Effector CD8-positive, alpha-beta T cell (primary cell): ENCODE measurements at places on chromosomes 2 and 18.

- DNase-seq, result no peak
Observed at GRCh38 chr2:172248381-172248780, 145.7 kb upstream of the DLX2 start.

DNA sequence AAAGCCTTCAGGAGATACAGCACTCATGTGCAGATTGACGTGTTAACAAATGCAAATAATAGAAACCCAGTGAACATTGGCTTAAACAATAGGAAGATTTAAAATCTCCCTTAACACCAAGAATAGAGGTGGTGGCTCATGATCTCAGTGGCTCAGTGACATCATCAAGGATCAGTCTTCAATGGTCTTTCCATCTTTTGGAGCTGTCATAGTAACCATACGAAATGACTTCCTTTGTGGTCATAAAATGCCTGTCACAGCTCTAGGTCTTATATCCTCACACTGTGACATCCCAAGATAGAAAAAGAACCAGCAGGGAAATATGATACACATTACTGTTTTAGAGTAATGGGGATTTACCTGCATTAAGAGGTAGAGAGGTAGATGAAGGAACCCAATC is 59.6 kb upstream of the ACKR3 start:
- DNase-seq, result no peak

GRCh38 chr18:29512761-29513160 is 1335.8 kb upstream of the CDH2 start:
- no peak for DNase-seq

DNA sequence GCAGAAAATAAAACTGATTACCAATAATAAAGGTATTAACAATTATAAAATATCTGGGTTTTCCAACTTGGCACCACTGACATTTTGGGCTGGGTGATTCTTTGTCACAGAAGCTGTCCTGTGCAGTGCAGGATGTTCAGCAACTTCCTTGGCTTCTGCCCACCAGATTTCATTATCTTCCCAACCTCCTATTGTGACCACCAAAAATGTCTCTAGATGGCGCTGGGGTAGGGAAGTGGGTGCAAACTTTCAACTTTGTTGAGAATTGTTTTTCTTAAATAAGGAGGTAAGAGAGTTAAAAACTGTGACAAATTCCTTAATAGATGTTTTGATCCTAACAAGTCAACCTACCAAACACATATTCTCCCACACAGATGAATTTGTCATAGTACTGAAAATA is 90.1 kb downstream of the GAREM1 start:
- DNase-seq, result no peak

DNA sequence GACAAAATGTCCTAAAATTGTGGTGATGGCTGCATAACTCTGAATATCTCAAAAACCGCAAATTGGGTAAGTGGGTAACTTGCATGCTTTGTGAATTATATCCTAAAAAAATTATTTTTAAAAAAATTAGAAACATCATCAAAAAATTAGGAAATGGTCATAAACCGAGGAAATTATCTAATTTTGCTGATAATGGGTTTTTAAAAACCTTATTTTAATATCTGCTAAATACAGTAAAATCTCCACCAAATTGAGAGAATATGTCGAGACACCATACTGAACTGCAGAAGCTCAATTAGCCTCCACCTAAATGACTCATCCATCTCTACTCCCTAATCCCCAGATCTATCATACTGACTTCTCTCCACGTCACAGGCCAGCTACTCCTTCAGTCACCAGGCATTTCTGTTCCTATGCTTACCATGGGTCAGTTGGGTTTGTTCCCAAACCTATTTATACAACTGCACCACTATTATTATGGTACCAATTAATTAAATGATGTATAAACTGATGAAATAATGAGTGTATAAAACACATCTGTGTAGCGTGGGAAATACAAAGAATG is 36.1 kb downstream of the SPIRE1 start:
- DNase-seq, result no peak

DNA sequence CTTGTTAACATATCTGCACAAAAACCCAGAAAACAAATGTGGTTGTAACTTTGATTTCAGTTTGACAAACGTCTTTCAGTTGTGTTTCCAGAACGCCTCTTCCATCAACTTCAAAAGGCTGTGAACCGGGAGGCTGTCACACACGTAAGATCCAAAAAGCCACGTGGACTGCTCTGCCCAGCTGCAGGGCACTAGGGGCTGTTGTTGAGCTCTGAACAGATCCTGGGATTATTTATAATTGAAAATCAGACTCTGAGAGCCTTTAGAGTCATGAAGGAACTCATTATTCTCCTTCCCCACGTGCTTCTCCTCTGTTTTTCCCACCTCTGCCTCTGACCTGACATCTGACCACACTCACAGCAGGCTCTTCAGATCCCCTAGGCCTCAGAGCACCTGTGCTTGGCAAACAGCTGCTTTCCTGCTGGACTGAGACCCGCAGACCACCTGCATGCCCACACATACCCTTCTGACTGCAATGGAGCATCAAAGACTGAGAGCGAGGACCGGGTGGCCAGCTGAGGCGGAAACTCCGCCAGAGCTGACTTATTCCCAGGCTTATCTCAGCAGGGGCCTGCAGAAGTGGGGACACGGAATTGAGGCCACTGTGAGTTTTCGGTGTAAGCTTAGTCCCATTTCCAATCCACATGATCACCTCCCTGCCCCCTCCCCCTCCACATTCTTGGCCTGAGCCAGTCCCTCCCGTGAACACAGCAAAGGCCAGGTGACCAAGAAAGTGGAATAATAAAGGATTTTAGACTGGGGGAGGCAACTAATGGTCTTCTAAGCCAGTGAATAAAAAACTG is 114.8 kb downstream of the ATL2 start:
- DNase-seq, result no peak

- DNase-seq, result no peak
Observed at GRCh38 chr18:69617888-69618287, 217.2 kb downstream of the DOK6 start.

GRCh38 chr2:230068016-230068650 is 591 bp downstream of the SLC16A14 start:
- no peak for DNase-seq

DNA sequence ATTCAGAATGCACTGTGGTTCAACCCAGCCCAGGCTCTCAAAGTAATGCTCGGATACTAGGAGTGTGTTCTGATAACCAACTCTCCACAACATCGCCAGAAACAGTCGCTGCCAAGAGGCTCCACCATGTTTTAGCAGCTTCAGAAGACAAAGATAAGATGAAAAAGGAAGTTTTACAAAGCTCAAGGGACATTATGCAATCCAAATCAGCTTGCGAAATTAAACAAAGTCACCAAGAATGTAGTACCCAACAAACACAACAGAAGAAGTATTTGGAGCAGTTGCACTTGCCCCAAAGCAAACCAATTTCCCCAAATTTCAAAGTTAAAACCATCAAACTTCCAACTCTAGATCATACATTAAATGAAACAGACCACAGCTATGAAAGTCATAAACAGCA is 360.9 kb downstream of the XIRP2 start:
- no peak for DNase-seq

GRCh38 chr2:213227458-213227857 is 56.8 kb upstream of the SPAG16 start:
- no peak for DNase-seq

DNA sequence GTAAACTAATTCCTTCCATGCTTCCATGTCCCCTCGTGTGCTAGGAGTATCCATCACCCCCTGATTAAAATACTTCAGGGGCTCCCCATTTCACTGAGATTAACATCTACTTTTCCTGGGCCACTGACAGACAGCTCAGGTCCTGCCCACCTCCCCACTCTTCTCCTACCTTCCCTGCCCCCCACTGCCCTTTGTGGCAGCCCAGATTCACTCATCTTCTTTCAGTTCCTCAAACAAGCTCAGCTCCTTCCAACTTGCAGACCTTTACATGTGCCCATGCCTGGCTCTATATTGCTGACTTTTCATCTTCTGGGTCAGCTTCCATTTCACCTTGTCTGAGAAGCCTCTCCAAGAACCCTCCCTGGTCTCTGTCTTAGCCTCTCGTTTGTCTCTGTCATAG is 12.0 kb downstream of the RUFY4 start:
- no peak for DNase-seq

GRCh38 chr2:231306791-231307393 is 88.6 kb upstream of the B3GNT7 start:
- DNase-seq, result no peak

- no peak for DNase-seq
Observed at GRCh38 chr2:200199576-200200263, 106.8 kb upstream of the SPATS2L start.

- DNase-seq, result no peak
Observed at GRCh38 chr2:27233341-27233740, 16.2 kb downstream of the CAD start.

GRCh38 chr2:72949045-72949444 is 31.7 kb downstream of the EMX1 start:
- no peak for DNase-seq

- no peak for DNase-seq
Observed at GRCh38 chr2:36618381-36618780, 20.4 kb upstream of the FEZ2 start.

GRCh38 chr2:54287532-54287931 is 31.5 kb upstream of the TSPYL6 start:
- DNase-seq, result no peak

GRCh38 chr2:186910996-186911395 is 62.0 kb upstream of the ZSWIM2 start:
- DNase-seq, result no peak

DNA sequence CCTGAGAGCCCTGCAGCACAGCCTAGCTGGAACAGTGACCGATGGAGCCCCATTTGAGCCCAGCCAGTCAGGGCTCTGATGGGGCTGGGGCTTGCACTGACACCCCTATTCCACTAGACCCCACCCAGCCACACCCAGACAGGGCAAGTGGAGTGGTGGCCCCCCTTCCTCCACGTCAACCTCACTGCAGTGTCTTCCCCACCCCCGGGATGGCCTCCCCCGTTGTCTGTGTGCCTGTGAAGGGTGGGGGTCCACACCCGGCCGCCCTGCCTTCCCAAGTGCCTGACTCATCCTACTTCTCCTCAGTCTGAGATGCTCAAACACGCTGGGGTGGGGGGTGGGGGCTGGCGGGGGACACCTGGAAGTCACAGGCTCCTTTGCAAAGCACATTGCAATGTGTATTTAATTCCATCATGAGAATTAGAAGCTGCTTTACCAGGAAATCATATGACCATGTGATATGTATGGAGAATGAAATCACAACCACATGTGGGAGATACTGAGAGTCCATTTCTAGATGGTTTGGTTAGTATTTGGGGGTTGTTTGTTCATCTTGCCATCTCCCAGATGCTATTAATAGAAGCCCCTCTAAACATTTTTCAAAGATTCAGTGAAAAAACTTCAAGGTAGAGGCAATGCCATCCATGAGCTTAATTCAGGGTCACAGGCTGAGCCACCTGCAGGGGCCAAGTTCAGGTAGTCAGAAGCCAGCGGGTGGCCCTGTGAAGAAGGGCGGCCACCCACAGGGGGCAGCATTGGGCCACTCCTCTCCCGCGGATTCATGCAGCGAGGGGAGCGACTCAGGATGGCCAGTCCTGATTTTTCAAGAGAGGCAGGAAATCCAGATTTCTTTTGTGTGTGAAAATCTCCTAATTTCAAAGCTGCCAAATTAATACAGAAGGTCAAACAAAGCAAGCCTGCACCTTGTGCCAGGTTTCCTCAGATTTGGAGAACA is 22.7 kb upstream of the GMPPA start:
- DNase-seq, result peak; percentile 34

DNA sequence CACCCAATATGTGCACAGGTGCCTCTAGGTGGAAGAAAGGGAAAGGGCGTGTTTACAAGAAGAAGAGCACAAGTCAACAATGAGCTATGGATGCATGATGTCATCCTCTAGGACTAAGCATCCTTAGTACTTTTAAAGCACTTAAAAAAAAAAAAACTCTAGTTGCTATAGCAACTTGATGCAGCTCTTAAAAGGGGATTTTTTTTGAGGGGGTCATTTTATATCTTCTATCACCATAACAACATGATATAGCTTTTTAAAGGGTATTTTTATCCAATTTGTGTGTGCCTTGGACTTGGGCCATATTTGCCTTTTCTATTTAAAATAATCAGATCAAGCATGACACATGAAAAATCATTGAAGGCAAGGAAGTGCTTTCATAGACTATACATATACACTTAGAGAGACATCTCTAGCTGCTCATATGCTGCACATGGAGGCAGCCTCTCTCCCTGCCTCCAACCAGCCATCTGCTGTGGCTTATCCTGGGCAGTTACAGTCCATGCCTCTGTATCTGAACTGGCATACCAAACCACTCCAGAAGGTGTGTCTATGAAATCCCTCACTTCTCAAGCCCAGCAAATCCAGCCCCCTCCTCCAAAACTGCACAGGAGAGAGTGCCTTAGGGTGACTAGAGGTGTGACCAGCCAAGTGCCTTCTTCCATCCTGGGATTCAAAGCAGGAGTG is 165.4 kb downstream of the MSH2 start:
- no peak for DNase-seq

GRCh38 chr2:150046810-150047209 is 440.7 kb downstream of the RND3 start:
- DNase-seq, result no peak

GRCh38 chr2:209773377-209773776 is 1.7 kb downstream of the UNC80 start:
- no peak for DNase-seq

- DNase-seq, result no peak
Observed at GRCh38 chr2:96523659-96524481, 12.7 kb upstream of the ARID5A start.

- DNase-seq, result no peak
Observed at GRCh38 chr18:74276609-74277008, 15.2 kb downstream of the CYB5A start.

- no peak for DNase-seq
Observed at GRCh38 chr2:19758658-19759057, 143.1 kb downstream of the TTC32 start.

- DNase-seq, result no peak
Observed at GRCh38 chr2:232129483-232129882, 168.0 kb downstream of the DIS3L2 start.

GRCh38 chr2:181178130-181178529 is 197.7 kb downstream of the UBE2E3 start:
- no peak for DNase-seq

DNA sequence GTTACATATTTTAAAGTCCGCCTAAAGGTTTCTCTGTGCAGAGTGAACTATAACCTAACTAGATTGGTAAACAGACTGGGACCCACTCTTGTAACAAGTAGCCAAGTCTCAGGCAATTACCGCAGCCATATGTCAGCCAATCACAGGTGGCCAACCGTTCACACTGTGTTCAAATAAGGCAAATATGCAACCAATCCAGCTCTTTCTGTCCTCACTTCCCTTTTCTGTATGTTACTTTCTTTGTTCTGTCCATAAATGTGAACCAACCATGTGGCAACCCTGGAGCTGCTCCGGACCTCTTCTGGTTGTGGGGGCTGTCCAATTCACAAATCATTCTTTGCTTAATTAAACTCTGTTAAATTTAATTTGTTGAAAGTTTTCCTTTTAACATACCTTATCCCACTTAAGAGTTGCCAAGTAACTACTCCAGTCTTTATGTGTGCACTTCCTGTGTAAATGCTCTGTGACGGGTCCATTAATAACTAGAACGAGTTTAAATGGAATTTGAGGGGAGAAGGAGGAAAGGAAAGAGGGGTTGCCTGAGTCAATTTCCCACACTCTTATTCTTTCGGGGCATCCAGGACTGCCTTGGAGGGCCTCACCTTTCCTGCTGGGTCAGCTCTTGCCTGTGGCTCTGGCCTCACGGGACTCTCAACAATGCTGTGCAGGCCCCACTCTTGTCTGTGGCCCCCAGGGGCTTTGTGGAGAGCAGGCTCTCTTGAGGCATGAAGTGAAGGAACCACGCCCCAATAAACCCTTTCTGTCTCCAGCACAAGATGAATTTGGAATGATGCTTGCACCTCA is 6.6 kb upstream of the RPL37A start:
- no peak for DNase-seq

GRCh38 chr18:484749-485464 is 15.6 kb downstream of the COLEC12 start:
- no peak for DNase-seq

GRCh38 chr18:9617006-9617542 is 2.7 kb upstream of the PPP4R1 start:
- no peak for DNase-seq
